Neural progenitor cell (in vitro differentiated cells): ENCODE measurements at places on chromosomes 11 and 22.
A peak's percentile ranks its signal among the peaks of the same experiment; 100 is the strongest.

DNA sequence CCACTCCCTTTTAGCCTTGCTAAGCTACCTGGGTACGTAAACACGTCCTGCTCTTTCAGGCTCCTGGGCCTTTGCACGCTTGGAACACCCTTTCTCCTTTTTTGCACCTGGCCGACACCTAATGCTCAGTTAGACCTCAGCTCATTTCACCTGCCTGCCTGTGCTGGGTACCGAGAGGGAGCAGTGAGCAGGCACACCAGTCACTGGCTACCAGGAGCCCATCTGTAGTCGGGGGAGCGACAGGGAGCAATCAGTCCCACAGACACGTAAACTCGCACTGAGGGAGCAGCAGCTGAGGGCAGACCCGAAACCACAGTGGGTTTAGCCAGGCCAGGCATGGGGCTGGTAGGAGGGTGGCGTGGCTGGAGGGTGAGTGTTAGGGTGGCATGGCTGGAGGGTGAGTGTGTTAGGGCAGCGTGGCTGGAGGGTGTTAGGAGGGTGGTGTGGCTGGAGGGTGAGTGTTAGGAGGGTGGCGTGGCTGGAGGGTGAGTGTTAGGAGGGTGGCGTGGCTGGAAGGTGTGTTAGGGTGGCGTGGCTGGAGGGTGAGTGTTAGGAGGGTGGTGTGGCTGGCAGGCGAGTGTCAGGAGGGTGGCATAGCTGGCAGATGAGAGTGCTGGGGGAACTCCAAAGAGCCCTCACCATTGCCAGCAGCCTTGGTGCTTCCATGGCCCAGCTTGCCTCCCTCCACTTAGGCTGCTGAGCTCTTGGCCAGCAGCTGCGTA, 6.4 kb upstream of the GTSE1 start:
- DNase-seq, result no peak

GRCh38 chr11:79485694-79486093, 44.9 kb upstream of the TENM4 start:
- peak; percentile 40 for DNase-seq

GRCh38 chr11:102111787-102112508, 1.7 kb downstream of the YAP1 start:
- DNase-seq, result peak; percentile 60

DNA sequence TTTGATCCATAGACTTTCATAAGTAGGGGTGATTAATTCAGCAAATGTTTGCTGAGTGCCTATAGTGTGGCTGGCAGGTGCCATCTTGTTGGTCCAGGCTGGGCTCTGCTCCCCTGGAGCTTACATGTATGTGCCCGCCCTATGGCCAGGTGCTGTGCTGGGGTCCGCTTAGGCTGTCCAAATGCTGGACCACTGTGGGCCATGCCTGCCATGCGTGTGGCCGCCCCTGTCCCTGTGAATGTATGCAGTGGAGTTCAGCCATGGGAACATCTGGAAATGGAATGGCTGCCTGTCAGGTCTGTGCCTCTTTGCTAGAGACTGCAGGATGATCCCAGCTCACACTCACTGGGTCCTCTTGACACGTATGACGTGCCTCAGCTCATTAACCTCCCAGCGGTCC, 594.6 kb downstream of the TBC1D22A start:
- no peak for DNase-seq

DNA sequence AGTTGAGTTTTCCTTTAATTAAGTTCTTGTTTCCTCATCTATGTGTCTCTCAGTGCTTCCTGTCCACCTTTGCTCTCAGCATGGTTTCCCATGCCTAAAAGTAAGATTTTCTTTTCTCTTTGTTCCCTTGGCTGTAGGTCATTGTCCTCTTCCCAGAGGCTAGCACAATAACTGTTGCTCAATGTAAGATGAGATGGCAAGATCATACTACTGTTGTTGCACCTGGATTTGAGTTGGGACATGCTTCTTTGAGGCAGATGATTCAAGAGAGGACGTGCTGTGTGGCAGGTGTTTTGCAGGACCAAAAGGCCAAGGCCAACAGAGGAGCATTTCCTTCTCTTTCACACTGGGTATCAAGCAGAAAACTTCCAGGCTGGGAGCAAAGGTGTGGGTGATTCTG, 11.3 kb upstream of the NELL1 start:
- no peak for DNase-seq

GRCh38 chr11:27058456-27058855, 17.8 kb downstream of the BBOX1 start:
- DNase-seq, result no peak
